ENCODE measurements at places on chromosomes 1 and 21. TPM values are rescaled to one million over a fixed set of nuclear protein-coding genes. Genes with fewer than 3 reads are reported as not detected.

WNT9A gene
- 1.2 TPM for total RNA-seq

DNA sequence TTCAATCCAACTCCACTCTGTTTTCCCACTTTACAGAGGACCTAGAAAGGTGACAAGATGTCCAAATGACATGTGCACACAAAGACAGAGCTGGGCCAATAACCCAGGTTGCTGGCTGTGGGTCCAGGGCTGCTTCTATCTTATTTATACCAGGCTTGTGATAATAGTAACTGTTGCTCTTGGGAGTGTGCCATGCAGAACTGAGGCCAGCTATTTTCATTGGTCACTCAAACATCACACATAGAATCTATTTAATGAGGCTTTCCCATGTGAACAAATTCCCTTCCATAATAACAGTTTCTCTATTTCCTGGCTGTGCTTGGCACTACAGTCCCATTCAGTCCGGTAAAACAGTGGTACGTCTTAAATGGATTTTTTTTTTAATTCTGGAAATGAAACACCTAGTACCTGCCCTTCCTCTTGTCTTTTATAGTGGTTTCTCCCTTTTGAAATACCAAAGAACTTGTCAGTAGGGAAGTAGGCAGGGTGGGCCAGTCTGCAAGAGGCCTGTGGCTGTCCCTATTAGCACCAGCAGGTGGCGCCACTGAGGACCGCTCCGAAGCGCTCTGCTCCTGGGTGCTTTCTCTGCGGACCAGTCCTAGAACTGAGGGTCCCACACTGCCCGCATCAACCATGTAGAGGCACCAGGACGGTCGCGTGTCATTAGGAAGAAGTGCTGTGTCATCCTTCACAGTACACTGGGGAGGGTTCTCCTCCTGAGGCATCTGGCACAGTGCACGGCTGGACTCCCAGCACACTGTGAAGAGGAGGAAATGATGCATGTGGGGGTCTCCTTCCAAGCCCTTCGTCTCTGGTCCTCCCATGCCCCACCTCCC lies 52.1 kb downstream of the GPR161 start:
- no peak for DNase-seq

AK5 gene
- total RNA-seq = 40.4 TPM

DNA sequence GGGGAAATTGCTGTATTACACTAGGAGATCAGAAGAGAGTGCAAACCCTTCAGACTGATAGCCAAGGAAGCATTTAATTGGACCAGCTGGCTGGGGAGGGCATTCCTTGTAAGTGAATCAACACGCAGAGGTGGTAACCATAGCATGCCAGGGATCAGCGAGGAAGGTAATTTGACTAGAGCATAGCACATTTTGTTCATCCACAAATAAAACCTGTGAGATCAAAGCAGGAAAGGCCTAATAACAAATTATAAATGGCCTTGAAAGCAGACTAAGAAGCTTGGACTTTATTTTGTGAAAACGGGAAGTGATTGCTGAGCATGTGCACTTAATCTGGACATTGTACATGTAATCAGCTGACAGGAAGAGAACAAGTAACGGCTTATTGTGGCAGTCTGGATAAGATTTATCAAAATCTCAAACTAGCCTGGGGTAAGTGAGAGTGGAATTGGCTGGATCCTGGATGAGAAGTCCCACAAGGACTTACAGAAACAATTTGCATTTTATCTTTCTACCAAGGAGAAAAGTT lies 11.7 kb upstream of the CD55 start:
- DNase-seq = no peak

GNG4 gene
- total RNA-seq = 31.0 TPM

DNA sequence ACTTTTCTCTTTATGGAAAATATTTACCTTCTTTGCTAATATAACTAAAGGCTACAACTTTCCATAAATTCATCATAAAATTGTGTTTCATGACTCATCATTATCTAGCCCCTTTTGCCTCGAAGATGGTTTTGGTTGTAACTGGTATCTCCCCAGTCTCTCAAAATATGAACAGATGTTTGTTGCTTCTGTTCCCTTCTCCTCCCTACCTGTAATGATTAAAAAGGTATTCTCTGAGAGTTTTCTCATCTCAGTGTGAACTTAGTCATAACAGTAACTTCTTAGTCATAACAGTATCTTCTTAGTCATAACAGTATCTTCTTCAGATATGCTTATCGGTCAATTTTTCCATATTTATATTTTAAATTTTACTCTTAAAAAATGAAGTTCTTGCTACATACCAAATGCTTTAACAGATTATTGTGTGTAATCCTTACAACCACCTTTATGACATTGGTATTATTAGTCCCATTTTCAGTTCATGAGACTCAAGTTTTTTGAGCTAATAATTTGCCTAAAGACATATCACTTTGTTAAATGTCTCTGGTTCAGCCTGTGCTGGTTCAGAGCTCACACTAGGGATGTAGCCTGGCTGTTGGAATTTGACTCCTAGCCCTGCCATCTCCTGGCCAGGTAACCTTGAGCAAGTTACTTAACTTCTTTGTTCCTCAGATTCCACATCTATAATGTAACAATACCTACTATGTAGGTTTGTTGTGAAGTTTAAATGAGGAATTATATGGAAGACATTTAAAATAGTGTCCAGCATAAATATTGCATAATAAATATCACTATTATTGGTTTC lies 32.6 kb downstream of the ATP1B1 start:
- no peak for DNase-seq

- no peak for DNase-seq
Observed at GRCh38 chr1:186633116-186633515, 47.1 kb downstream of the PTGS2 start.

BCAN gene
- total RNA-seq = 52.2 TPM

TRAF3IP3 gene
- under 0.01 TPM for total RNA-seq

GRCh38 chr1:213884942-213885341 lies 102.8 kb upstream of the PROX1 start:
- DNase-seq = no peak

GRCh38 chr1:161172776-161173376 lies 4.4 kb downstream of the B4GALT3 start:
- no peak for DNase-seq

DNA sequence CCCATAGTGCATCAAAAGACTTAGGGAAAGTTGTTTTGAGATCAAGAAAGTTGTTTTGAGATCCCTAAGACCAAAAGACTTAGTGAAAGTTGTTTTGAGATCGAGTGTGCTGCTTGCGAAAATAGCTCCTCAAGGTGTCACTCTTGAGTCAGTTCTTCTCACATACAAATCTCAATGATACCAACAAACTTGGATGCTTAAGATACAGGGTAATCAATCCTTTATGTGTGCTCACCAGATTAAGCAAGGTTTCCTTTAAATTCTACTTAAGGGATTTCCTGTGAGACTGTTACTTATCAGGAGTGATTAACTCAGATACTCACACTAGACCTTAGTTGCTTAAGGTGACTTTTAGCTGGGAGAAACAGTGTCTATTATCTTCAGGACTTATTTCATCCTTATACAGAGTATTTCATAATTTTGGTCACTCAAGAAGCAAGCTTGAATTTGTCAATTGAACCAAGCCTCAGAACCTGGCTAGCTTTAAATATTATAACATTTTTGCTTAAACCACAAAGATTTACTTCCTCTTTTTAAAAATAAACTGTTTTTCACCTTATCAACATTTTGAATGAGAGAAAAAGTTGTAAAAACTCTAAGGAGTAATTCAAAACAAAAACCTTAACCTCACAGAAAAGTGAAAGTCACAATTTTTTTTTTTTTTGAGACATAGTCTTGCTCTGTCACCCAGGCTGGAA lies 8.0 kb upstream of the RLF start:
- peak; percentile 23 for DNase-seq

NUP210L gene
- 0.41 TPM for total RNA-seq

GRCh38 chr1:42691157-42691498 lies 8.9 kb downstream of the YBX1 start:
- no peak for DNase-seq

KCNT2 gene
- total RNA-seq = 28.1 TPM

DNA sequence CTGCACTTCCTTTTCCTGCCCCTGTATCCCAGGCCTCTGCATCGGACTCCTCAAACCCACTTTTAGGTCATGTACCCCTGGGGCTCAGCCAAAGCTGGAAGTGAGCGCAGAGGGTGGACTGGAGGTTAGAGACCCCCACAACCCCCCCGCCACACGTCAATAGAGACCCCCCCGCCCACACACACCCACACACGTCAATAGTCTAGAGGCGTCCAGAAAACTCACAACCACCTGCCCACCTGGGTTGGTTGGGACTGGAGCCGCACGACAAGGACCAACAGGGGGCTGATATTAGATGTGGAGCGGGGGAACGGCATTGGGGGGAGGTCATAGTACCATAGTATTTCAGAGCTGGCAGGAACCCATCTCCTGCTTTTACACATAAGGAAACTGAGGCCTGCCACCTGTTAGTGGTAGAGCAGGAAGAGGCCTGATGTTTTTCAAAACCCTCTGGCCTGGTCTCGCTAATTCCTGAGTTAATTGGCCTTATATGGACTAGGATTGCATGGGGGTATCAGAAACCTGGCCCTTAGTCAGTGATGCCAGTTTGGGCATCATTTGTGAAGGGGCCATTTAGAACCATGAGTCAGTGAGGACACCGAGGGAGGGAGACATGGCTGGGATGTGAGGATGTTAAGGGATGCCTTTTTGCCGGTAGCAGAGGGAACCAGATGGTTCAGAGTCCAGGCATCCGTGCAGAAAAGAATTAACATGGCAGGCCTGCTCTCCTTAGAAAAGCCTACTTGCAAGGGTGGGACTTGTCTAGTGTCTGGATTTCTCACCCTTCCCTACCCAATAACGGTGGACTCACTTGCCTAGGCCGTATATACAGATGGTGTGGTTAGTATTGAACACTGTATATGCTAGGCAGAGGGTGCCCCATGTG lies 1.1 kb downstream of the NENF start:
- DNase-seq = peak; percentile 50

DNA sequence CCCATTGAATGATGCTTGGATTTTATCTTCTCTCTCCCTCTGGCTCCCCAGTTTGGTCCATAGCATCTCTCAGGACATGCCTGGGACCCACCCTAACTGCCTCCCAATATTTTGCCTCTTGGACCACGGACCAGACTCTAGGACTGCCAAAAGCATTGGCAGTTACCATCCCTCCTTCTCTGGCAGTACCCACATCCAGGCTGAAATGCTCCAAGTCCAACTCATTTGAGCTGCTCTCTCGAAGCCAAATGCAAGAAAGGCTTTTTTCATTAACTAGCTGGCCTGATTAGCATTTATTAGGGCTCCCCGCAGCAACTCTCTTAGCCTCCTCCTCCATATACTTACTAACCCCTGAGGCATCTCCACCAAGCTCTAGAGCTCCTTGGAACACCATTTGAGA lies 140.0 kb upstream of the GRIK3 start:
- DNase-seq = no peak

GRCh38 chr1:103087256-103087655 lies 21.1 kb downstream of the COL11A1 start:
- no peak for DNase-seq

C1orf87 gene
- not detected for total RNA-seq

- DNase-seq = no peak
Observed at GRCh38 chr21:43748622-43749021, 27.5 kb downstream of the CSTB start.

- no peak for DNase-seq
Observed at GRCh38 chr1:94721240-94721639, 98.9 kb upstream of the SLC44A3 start.

GRCh38 chr1:55604749-55605148 lies 389.6 kb upstream of the USP24 start:
- DNase-seq = no peak

DNA sequence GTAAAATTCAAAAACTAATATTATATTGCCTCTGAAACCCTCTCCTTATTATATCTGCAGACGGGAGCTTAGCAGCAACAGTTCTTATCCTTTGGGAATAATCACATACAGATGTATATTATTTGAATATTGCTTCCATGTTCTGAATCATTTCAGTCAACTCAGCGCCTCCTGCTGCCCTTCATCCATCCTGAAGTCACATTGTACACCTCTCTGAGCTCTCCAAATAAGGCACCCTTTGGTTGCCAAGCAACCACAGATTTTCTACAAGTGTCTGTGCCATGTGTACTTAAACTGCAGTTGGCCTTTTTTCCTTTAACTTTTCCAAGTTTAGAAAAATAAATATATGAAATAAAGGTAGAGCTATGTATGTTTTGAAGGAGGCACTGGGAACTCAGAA lies 384.3 kb downstream of the LRRIQ3 start:
- DNase-seq = no peak

DNA sequence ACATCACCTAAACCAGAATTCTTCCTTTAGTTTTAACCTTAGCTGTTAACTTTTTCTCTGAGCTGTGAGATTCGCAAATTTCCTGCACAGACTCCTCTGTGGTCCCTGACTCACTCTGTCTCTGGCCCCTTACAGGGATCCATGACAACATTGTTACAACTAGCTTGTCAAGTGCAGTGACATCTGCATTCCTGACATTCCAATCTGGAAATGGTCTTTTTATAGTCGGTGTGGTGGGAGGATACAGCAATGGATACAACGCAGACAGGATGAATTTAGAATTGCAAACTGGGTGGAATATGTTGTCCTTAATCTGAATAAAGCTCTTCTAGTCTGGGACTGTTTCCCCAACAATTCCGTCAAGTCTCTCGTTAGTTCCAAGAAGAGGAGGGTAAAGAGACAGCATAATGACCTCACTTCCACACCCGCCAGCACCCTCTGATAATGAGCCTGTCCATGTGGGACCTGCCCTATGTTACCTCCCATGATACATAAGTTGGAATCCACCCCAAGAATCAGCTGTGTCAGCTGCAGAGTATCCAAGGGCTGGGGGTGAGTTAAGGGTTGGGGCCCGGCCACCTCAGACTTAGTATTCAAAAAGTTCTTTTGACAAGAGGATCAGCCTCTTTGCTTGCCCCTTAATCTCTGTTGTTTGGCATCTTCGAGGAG lies 49.4 kb downstream of the ILDR2 start:
- DNase-seq = no peak

DNA sequence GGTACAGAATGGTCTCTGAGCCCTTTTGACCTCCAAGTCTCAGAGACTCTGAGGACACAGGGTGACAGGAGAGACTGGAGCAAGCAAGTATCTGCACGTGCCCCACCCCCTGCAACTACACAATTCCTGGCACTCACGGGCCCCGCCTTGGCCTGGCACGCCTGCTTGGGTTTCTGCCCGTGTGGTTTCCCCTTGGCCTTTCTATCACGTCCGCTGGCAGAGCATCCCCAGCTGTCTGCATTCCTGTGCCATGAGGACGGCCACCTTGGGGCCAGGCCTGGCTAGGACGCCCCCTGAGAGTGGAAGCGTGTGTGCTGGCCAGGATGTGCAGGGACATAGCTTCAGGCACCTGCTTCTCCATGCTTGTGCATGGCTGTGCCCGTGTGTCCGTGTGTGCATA lies 14.3 kb upstream of the EDN2 start:
- DNase-seq = no peak

- DNase-seq = no peak
Observed at GRCh38 chr1:95584315-95584714, 350.3 kb downstream of the RWDD3 start.

ACTA1 gene
- total RNA-seq = 0.41 TPM

GRCh38 chr1:54084794-54085193 lies 31.4 kb downstream of the TCEANC2 start:
- no peak for DNase-seq

KCNE2 gene
- total RNA-seq = under 0.01 TPM

GRCh38 chr1:13514821-13515220 lies 1.0 kb upstream of the LRRC38 start:
- DNase-seq = no peak

- DNase-seq = no peak
Observed at GRCh38 chr1:12436817-12437599, 181.0 kb downstream of the DHRS3 start.
